Parietal lobe (tissue), 2 donors: ENCODE measurements at places on chromosomes 3 and 15. TPM values are rescaled to one million over a fixed set of nuclear protein-coding genes. Genes with fewer than 3 reads are reported as not detected.

Gene TICRR
- total RNA-seq: 6.6 TPM

Gene HTR3E
- not detected for total RNA-seq

Gene BOC
- 33.8 TPM for total RNA-seq

Gene RFX7
- total RNA-seq: 35.7 TPM

Gene LRRC31
- total RNA-seq: not detected

Gene PLA2G4B
- total RNA-seq: 14.4 TPM

Gene ALG1L2
- total RNA-seq: not detected

Gene SELENOK
- 24.1 TPM for total RNA-seq

Gene GABRB3
- 135 TPM for total RNA-seq

Gene CFAP20DC
- 4.1 TPM for total RNA-seq

Gene TP63
- total RNA-seq: 0.63 TPM

Gene MUC4
- total RNA-seq: not detected

Gene LSAMP
- total RNA-seq: 91.4 TPM

Gene GXYLT2
- 3.4 TPM for total RNA-seq

Gene KIF23
- total RNA-seq: 10.0 TPM

Gene BCHE
- total RNA-seq: 14.1 TPM

Gene UACA
- 113 TPM for total RNA-seq

Gene NTRK3
- 95.2 TPM for total RNA-seq

Gene IL5RA
- 1.3 TPM for total RNA-seq

Gene CCR8
- not detected for total RNA-seq

Gene IGDCC3
- 23.2 TPM for total RNA-seq

Gene FAM219B
- 89.2 TPM for total RNA-seq

Gene SUSD5
- total RNA-seq: 2.5 TPM
